ENCODE measurements at places on chromosomes 1 and 21. TPM values are rescaled to one million over a fixed set of nuclear protein-coding genes. Genes with fewer than 3 reads are reported as not detected.

DNA sequence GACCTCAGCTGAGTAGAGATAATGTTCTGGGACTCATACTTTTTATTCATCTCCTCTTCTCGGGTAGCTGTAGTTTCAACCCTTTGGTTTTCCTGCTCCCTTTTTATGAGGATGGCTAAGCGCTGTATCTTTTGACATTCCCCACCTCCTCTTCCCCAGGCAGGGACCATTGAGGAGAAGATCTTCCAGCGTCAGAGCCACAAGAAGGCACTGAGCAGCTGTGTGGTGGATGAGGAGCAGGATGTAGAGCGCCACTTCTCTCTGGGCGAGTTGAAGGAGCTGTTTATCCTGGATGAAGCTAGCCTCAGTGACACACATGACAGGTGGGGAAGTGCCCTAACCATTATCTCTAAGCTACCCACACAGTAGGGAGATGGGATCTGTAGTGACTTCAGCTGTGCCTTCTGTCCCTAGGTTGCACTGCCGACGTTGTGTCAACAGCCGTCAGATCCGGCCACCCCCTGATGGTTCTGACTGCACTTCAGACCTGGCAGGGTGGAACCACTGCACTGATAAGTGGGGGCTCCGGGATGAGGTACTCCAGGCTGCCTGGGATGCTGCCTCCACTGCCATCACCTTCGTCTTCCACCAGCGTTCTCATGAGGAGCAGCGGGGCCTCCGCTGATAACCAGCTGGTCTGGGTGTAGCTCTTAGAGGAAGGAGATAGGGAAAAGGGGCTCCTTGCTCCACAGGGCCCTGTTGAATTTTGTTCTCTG is 25.6 kb downstream of the LRRC41 start:
- no peak for DNase-seq
- no peak overlapping the region for H3K4me3 ChIP-seq
- no peaks in the 10 kb centered on the region for H3K27me3 ChIP-seq
- no peak overlapping the region for H3K27ac ChIP-seq
- H3K4me1 ChIP-seq: no peaks in the 10 kb centered on the region

DNA sequence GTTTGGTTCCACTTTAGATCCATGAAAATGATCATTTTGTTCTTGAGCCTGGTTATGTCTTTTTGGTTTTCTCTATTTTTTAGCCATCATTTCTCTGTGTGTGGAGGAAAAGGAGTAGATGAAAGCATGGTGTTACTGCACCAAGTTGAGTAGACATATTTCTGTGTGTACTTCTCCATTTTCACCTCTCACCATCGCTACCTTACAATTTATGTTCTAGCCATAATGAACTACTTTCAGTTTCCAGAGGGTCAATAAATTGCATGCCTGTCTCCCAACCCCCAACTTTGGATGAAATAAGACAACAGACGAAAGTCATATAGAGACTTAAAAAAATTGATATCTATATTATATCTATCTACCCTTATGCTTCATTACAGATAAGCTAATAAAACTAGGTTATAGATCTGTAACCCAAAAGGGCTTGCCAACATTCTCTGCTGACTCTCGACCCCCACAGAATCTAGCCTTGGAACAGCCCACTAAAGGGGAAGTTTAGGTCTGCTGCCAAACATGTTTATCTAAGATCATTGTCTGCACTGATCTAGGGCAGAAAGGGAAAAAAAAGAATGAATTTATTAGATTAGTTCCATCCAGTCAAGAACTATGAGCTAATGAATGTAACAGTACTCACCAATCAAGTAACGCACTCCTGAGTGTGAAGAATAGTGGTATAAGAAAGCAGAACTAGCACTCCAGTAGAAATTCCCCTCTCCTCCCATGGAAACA is 7.5 kb upstream of the MAN1A2 start:
- no peaks in the 10 kb centered on the region for H3K27me3 ChIP-seq
- H3K4me1 ChIP-seq: no peaks in the 10 kb centered on the region
- H3K36me3 ChIP-seq: no peaks in the 10 kb centered on the region
- H3K27ac ChIP-seq: no peak overlapping the region
- DNase-seq: no peak
- no peak overlapping the region for H3K4me3 ChIP-seq

DNA sequence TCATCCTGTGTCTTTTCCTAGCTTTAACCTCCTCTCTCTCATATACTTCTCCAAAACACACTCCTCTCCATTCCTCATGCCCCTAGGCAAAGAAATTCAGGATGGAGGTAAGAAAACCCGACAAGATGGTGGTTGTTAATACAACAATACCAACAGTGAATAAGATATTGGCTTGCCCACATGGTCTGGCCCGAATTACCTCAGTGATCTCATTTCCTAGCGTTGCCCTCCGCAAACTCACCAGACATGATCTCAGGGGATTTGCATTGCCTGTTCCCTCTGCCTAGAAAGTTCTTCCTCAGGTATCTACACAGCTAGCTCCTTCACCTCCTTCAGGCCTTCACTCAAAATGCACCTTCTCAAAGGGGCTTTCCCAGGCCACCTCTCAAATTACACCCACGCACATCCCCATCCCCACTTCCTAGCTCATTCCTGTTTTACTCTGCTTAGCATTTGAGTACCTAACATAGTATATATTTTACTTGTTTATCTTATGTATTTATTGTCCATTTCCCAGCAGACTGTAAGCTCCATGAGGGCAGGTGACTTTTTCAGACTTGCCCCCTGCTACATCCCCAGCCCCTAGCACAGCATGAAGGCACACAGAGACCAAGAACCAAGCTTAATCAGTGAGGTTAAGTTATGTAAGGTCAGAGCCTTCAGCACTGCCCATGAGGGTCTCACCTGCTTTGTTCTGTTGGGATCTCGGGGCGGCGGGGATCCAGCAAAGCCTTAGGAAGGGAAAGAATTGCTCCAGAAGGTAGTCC is 10.2 kb upstream of the UBR4 start:
- H3K27me3 ChIP-seq: no peaks in the 10 kb centered on the region
- no peak for DNase-seq
- H3K4me3 ChIP-seq: no peak overlapping the region
- no peaks in the 10 kb centered on the region for H3K4me1 ChIP-seq
- peaks cover 11% of the 10 kb centered on the region for H3K36me3 ChIP-seq

Gene OR2T2
- not detected for total RNA-seq

- peaks cover 5% of the 10 kb centered on the region for H3K4me1 ChIP-seq
- no peaks in the 10 kb centered on the region for H3K36me3 ChIP-seq
- H3K4me3 ChIP-seq: no peak overlapping the region
- no peaks in the 10 kb centered on the region for H3K27me3 ChIP-seq
- peak; percentile 91 for DNase-seq
These were observed 25.7 kb upstream of the SLC19A2 start for GRCh38 chr1:169511316-169512005.

- no peaks in the 10 kb centered on the region for H3K36me3 ChIP-seq
- H3K4me1 ChIP-seq: no peaks in the 10 kb centered on the region
- H3K4me3 ChIP-seq: no peak overlapping the region
These were observed 84.6 kb downstream of the SELENOF start for GRCh38 chr1:86829321-86829720.

DNA sequence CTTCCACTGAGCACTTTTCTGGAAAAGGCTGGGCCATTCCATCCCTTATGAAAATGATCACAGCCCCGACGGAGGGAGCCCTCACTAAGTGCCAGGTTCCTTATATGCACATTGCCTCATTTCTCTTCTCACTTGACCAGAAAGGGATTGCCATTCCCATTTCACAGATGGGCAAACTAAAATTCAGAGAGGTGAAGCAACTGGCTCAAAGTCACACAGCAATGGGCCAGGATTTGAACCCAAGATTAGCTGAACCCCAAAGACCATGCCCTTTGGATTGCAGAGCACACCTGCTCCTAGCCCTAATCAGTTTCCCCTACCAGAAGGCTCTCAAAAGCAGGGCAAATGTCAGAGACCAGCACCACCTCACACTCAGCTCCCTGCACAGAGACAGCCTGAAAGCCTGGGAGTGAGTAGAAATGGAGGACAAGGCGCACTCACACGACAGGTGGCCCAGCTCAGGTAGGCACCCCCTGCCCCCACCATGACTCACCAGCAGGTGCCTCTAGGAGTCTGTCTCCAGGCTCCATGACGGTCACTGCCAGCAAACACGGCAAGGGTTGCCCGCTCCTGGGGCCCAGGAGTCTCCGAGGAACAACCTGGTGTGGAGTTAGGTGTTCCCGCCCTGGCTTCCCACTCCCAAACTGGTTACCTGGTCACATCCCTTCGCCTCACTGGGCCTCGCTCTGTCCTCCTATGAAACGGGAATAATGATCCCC is 21.7 kb downstream of the SDC3 start:
- H3K27me3 ChIP-seq: no peaks in the 10 kb centered on the region
- peaks cover 16% of the 10 kb centered on the region for H3K4me1 ChIP-seq
- H3K27ac ChIP-seq: no peak overlapping the region
- no peak overlapping the region for H3K4me3 ChIP-seq
- no peak for DNase-seq

DNA sequence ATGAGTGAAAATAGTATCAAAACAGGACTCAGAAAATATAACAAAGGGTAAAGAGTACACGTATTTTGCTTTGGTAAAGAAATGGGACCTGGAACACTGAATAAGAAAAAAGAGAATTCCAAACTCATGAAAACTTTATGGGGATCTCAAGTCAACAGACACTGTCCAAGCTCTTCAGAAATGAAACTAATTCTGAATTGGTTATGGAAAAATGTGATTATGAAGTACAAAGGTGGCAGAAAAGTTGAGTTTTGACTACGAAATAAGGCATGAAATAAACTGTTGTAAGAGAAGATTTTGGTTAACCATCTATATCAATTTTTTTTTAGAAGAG is 8.4 kb downstream of the EGLN1 start:
- H3K27me3 ChIP-seq: no peaks in the 10 kb centered on the region
- H3K4me1 ChIP-seq: peaks cover 5% of the 10 kb centered on the region
- no peak for DNase-seq
- H3K36me3 ChIP-seq: no peaks in the 10 kb centered on the region
- H3K27ac ChIP-seq: no peak overlapping the region

Gene CFHR3
- total RNA-seq: 0.26 TPM

- H3K4me1 ChIP-seq: no peaks in the 10 kb centered on the region
- H3K4me3 ChIP-seq: no peak overlapping the region
- H3K27ac ChIP-seq: no peak overlapping the region
- no peaks in the 10 kb centered on the region for H3K36me3 ChIP-seq
- no peaks in the 10 kb centered on the region for H3K27me3 ChIP-seq
- no peak for DNase-seq
These were observed 14.8 kb downstream of the IBA57 start for GRCh38 chr1:228180271-228180958.

DNA sequence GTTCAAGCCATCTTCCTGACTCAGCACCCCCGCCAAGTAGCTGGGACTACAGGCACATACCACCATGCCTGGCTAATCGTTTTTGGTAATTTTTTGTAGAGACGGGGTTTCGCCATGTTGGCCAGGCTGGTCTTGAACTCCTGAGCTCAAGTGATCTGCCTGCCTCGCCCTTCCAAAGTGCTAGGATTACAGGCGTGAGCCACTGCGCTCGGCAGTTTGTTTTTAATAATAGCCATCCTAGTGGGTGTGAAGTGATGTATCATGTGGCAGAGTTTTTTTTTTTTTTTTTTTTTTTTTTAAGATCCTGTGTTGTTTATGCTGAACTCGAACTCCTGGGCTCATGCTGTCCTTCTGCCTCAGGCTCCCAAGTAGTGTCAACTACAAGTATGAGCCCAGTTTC is 51.8 kb downstream of the SPEN start:
- H3K27me3 ChIP-seq: no peaks in the 10 kb centered on the region
- H3K4me3 ChIP-seq: no peak overlapping the region
- H3K4me1 ChIP-seq: peaks cover 4% of the 10 kb centered on the region
- H3K36me3 ChIP-seq: no peaks in the 10 kb centered on the region

Data from fibroblast of lung (primary cell).